ENCODE measurements at places on chromosomes 12 and 14.

GRCh38 chr14:22565391-22565945, 23.6 kb downstream of the DAD1 start:
- no peak for DNase-seq

DNA sequence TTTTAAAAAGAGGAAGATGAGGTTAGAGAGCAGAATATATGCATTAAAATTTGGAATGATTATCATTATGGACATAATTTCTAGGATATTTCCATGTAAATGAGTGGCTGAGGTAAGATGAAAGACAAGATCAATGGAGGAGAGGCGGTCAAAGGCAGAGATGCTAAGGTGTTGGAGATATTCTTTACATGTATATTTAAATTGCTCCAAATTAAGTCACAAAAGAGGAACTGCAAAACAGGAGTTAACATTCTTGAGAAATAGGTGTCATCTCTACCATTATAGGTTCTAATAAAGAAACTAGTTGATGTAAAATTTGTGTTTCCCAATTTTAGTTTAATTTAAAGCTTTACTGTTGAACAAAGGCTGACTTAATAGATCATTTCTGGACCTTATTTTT, 268.5 kb upstream of the PPFIA2 start:
- DNase-seq: no peak

GRCh38 chr14:68307790-68308168, 485.1 kb downstream of the ZFP36L1 start:
- DNase-seq: no peak

- no peak for DNase-seq
Observed at GRCh38 chr12:2823483-2823882, 11.0 kb downstream of the ITFG2 start.

GRCh38 chr12:19431407-19432308, 7.6 kb upstream of the AEBP2 start:
- peak; percentile 84 for DNase-seq

- no peak for DNase-seq
Observed at GRCh38 chr12:101634724-101635123, 40.0 kb downstream of the MYBPC1 start.

- DNase-seq: no peak
Observed at GRCh38 chr12:15987696-15988095, 76.6 kb downstream of the DERA start.

DNA sequence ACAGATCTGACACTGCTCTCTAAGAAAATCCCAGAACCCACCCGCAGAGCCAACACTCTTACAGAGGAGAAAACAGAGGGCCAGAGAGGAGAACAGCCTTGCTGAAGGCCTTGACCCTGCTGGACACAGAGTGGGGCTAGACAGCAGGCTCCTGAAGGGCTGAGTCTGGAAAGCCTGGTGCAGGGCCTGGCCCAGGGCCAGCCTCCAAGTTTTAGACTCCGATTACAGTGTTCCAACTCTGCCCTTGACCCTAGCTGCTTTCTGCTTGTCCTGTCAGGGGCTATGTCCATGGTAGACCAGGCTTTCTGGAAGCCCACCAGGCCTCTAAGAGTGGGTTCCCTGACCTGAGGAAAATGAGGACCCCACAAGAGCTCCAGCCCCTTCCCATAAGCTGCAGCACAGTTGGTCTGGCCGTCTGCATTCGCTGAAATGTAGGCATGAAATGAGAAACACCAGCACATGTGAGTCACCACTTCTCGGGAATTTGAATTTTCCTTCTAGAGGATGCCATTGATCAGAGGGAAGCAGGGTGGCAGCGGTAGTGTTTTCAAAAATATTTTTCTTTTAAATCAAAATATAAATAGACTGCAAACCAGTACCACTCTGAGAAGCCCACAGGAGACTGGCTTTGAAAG, 154.4 kb downstream of the CALM1 start:
- DNase-seq: peak; percentile 71

GRCh38 chr14:68874746-68875155, 81.9 kb upstream of the ZFP36L1 start:
- no peak for DNase-seq

DNA sequence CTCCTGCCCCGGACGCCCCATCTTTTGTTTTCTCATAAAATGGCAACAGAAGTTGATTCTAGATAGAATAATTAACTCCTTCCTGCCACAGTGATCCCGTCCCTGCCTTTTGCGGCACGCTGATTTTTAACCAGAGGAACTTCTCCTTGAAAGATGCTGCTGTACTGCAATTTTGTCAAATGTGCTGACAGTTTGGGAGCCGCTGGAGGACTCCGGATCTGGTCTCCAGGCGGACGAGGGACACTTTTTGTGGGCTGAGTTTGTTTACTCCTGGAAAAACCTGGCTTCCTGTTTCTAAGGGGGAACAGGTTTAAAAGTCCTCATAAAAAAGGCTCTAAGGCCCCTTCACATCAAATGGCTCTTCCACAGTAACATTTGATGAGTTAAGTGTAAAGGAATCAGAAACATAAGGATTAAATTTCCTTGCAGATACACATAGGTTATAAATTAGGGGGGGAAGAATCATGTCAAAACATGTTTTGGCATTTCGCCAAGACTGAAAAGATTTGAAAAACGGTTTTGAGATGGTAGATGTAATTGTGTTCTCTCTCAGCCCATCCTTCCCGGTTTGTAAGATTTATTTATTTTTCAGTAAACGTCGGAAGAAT, 15.5 kb downstream of the FZD10 start:
- DNase-seq: no peak

DNA sequence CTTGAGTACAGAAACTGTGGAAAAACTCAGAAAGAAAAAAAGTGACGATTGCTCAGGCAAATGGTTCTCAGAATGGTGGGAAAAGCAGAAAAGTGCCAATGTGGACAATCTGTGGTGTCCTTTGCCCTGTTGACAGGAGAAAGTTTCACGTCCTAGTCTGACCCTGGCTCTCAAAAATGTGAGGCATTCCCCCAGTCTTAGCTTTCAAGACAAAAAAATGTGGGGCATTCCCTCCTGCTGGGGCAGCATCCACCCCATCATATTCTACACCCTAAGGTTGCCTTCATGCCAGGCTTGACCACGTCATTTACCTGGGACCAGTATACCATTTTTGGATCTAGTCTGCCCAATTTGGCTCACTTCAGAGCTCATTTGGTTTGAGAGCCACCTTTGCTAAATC, 20.7 kb upstream of the ANAPC7 start:
- peak; percentile 33 for DNase-seq

DNA sequence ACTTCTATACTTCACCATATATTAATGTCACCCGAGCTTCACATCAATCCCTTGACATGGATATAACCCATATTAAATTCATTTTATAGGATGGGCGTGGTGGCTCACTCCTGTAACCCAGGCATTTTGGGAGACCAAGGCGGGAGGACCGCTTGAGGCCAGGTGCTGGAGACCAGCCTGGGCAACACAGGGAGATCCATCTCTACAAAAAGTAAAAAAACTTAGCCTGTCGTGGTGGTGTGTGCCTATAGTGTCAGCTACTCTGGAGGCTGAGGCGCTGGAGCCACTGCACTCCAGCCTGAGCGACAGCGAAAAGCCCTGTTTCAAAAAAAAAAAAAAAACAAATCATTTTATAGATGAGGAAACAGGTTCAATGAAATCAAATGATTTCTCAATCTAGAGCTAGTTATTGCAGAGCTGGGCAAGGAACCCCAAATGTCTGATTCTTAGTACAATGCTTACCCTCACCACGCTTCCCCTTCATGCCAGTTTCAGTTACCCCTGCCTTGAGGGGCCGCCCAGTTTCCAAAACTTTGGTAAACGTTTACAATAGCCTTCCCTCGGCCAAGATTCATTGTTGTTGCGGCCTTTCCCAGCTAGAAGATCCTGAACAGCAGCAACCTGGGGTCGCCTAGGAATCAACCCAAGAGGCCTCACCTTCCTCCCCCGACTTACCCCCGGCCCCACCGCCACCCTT, 751 bp downstream of the PSMB5 start:
- no peak for DNase-seq

- DNase-seq: peak; percentile 72
Observed at GRCh38 chr14:90383731-90384542, 12.9 kb upstream of the CALM1 start.

DNA sequence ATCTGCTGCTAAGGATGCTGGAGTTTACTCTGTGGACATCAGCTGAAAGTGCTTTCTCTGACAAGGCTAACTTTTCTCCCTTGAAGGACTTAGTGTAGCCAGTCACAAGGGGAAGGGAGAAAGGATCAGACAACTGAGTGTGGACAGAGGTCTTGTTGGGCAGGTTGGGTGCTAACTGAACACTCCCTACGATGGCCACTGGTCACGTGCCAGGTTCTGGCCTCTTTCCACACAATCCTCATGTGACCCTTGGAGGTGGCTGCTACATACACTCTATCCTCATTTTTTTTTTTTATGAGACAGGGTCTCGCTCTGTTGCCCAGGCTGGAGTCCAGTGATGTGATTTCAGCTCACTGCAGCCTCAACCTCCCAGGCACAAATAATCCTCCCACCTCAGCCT, 39.7 kb downstream of the FOXN4 start:
- no peak for DNase-seq

DNA sequence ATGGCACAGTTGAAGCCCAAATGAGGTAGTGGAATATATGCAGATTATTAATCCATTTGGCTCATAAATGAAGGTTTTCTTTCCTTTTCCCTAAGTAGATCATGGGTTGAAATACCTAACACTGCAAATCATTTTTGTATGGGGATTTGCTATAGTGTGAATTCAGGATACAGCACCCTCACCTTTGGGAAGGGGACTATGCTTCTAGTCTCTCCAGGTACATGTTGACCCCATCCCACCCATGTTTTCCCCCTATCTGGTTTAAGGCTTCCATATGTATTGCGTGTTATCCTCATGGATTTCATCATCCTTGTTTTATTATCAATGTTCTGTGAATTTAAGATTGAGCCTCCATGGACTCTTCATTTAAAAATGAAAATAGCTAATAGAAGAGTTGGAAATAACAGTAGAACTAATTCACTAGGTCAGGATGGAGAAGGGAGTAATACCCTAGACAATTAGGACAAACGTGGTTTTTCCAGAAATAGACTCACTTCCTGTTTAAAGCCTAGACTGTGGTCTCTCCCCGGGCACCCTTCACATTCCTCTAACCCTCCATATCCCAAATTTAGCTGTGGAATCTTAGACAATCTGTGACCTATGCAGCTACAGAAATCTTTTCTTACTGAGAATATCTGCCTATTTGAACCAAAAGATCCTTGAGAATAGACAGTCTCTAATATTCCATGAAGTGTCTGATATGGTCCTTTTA, 56.5 kb downstream of the DAD1 start:
- DNase-seq: peak; percentile 54

- DNase-seq: no peak
Observed at GRCh38 chr12:132635076-132635955, 16.7 kb downstream of the P2RX2 start.

GRCh38 chr14:75293920-75294648, 15.5 kb downstream of the FOS start:
- peak; percentile 99 for DNase-seq

- no peak for DNase-seq
Observed at GRCh38 chr12:77300811-77301210, 235.4 kb upstream of the E2F7 start.

- peak; percentile 36 for DNase-seq
Observed at GRCh38 chr14:95156161-95157047, 925 bp downstream of the DICER1 start.

GRCh38 chr14:31411218-31411727, 9.1 kb downstream of the HEATR5A start:
- DNase-seq: peak; percentile 43

GRCh38 chr14:39446131-39446744, 14.0 kb upstream of the FBXO33 start:
- no peak for DNase-seq

- no peak for DNase-seq
Observed at GRCh38 chr12:42141981-42142606, 2.6 kb downstream of the GXYLT1 start.

DNA sequence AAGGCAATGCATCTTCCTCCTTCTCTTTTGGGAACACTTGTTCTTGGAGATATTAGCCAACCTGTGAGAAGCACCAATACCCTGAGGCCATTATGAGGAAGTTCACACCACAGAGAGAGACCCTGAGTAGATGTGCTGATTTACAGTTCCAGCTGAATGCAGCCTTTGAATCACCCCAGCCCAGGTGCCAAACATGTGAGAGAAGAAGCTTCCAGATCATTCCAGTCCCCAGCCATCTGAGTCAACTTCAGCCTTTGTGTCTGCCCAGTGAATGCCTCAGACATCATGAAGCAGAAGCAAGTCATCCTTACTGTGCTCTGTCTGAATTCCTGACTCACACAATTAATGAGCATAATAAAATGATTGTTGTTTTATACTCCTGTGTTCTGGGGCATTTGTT, 25.1 kb downstream of the C12orf42 start:
- DNase-seq: peak; percentile 33

DNA sequence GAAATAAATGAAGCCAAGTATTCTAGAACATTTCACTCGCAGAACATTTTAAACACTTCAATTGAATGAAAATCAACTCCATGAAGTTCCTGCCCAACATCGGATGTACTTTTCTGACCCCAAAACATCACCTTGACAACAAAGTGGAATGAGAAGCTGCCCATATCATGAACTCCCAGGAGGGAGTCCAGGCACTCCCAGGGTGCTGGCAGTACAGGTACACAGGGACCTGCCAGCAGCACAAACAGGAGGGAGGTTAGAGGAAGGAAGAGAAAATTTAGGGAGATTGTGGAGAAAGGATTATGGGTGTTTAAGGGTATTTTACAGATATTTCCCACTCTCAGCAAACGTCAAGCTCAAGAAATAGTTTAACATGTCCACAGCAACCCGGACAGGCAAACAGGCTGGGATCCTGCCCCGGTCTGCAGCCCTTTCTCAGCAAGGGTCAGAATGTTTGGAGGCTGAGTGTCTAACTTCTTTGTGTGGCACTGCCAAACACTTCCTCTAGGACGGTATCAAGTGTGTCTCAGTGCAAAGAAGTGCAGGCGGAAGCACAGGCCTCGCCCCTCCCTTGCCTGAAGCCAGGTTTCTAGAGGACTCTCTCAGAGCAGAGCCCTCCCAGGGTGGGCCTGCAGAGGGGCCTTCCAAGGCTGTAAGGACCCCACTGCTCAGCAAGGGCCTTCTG, 72.2 kb downstream of the SETD3 start:
- DNase-seq: no peak

GRCh38 chr12:124780752-124781685, 82.6 kb downstream of the SCARB1 start:
- no peak for DNase-seq

DNA sequence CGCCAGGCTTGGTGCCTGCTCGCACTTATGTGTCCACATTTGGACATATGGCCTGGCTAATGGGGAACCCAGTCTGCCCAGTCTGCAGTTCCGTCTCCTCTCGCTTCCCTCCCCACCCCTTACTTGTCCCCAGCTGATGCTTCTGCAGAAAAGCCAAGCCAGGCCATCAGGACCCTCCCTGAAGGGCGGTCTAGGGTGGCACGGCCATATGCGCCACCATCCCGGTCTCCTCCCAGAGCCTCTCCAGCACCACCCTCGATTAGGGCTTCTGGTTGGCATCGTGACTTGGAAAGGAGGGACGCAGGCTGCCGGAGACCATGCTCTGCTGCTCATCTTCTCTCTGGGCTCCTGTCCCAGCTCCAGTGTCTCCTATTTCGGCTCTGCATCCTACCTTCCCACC, 54.6 kb downstream of the CALM1 start:
- no peak for DNase-seq

DNA sequence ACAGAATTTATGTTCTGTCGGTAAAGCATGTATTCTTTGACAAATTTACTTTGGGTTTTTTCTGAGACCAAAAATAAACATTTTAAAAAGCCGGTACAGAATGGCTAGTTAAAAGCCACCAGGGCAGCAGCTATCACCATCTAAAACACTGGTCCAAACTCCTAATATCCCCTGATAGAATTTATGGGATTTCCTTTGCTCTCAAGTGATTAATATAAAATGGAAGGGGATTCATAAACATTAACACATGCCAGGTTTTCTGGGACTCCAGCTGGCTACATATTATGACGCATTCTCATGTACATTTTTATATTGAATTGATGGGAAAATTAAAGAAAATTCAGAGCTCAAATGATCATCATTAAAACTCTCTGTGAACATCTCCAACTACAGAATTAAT, 640.8 kb downstream of the C12orf50 start:
- no peak for DNase-seq

Data from astrocyte of the hippocampus (primary cell).